ENCODE measurements at places on chromosomes 5 and 9.
A peak's percentile ranks its signal among the peaks of the same experiment; 100 is the strongest.

DNA sequence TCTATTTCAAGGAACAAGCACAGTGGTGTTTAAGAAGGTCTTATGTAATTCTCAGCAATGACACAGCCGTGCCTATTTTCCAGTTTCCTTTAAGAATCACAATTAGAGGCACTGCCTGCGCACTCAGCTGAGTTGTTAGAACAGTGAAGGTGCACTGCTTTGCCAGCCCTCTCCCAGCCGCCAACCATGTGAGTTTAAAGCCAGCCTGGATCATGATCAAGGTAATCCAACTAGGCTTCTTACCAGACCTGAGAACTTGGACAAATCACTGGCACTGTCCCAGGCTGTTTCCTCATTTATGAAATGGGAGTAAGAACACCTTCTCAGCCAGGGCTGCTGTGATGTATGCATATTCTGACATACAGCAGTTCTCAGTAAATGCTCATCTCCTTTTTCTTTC is 99.6 kb downstream of the ASTN2 start:
- DNase-seq = no peak

- DNase-seq = no peak
Observed at GRCh38 chr5:167797933-167798332, 493.5 kb upstream of the WWC1 start.

DNA sequence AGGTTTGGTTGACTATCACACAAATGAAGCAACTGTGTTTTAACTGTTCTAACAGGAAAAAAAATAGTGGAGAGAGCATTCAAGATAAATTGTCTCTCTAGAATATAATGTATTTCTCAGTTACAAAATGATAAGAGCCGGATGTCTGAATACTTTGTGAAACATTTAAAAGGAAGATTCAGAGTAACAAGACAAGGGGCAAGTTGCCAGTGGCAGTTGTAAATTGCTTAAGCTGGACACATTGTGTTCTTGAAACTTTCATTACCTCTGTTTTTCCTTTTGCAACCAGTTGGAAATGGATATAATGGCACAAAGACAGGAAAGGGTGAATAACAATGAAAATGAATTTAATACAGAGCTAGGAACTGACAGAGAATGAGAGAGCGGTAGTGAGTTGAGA is 15.2 kb upstream of the TBCA start:
- no peak for DNase-seq

GRCh38 chr9:28197653-28198052 is 624.4 kb upstream of the C9orf72 start:
- no peak for DNase-seq

GRCh38 chr5:162323466-162323865 is 255.9 kb downstream of the GABRG2 start:
- DNase-seq = no peak

- no peak for DNase-seq
Observed at GRCh38 chr5:28580616-28581015, 1542.2 kb upstream of the CDH9 start.

DNA sequence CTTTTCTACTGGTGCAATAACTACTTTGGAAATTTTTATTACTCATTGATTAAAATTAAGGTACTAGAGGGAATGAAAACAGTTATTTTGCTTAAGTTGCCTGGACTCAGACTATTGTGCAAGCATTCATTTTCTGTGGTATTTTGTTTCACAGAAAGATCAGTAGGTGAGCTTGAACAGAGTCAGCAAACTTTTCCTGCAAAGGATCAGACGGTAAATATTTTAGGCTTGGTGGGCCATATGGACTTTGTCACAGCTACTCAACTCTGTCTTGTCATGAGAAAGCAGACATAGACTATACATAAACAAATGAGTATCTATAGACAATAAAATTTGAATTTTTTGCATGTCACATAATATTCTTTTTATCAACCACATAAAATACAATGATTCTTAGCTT is 1036.4 kb downstream of the NR2F1-AS1 start:
- no peak for DNase-seq

- no peak for DNase-seq
Observed at GRCh38 chr9:95317893-95318211, 343 bp upstream of the FANCC start.

DNA sequence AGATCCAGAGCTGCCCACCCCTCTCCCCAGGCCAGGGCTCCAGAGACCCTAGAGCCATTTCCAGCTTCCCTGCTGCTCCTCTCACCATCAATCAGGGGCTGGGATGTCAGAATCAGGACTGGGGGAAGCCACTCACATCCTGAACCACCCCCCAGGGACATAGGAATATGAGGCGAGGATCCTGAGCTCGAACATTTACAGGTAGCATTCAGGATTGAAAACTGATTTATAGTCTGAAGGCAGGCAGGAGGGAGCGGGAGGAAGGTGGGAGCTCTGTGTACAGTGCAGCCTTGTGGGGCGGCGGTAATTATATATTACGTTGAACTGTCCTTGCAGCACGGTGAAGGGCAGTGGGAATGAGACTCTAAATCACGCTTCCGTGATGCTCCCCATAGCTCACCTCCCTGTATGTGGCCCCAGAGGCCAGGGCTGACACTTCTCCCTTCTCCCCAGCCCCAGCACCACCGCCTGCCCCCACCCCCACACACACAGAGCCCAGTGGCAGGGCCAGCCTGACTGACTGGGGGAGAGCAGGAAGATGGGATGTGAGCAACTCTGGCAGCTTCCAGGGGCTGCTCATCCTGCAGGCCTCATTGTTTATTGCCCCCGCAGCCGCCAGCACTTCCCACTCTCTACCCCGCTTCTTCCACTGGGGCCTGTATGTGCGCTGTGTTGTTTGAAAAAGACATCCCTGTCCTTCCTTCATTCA is 76.0 kb upstream of the HSPA9 start:
- no peak for DNase-seq

DNA sequence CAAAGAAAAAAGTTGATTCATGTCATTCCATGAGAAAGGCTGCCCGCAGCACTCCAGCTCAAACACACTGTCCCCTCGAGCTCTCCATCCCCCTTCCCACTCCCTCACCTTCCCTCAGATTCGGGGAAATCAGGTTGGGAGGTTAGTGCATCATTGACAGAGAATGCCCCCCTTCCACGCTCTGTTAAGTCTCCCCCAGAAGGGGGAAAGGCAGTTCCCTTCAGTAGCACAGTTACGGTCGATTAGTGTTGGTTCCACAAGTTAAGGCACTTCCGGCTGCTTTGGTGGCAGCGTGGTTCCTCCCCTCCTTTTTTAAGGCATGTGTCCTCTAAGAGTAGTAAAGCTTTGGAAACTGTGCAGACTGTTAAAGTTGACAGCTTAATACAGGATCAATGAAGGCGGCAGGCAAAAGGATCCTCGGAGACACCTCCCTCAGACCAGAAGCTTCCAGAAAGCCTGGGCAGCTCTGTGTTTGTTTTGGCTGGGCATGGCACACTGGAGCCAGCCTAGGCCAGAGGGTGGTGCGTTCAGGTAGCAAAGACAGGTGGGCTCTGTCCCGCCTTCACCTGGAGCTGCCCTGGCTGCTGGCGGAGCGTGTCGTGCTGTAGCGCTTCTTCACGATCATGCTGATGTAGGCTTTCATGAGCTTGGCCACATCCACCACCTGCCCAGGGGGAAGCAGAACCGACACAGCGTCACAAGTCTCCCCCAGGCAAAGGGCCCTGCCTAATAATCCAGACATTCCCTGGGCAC is 49.5 kb upstream of the RETREG1 start:
- DNase-seq = no peak

- no peak for DNase-seq
Observed at GRCh38 chr9:69577123-69577522, 95.0 kb downstream of the APBA1 start.

DNA sequence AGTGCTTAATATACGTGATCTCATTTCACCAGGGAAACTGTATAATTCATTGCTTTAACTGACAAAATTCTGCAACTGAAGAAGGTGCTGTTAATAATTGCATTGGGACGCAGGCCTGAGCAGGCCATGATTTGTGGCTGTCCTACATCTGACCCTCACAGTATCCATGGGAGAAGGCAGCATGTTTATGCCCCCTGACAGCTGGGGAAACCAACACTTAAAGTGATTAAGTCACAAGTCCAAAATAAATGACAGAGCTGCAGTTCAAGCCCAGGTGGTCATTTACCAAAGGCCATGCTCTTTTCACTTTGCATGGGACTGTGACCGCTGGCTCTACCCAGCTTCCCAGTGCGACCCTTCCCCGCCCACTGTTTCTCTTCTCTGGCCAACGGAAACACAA is 30.5 kb upstream of the KCNMB1 start:
- no peak for DNase-seq

DNA sequence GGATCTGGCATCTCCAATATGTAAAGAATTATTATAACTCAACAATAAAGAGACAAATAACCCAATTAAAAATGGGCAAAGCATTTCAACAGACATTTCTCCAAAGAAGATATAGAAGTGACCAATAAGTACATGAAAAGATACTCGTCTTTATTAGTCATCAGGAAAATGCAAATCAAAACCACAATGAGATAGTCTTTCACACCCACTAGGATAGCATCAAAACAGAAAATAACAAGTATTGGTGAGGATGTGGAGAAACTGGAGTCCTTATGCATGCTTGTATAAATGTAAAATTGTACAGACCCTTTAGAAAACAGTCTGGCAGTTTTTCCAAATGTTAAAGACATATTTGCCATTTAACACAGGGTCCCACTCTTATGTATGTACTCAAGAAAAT is 39.1 kb upstream of the ITGA1 start:
- DNase-seq = no peak

DNA sequence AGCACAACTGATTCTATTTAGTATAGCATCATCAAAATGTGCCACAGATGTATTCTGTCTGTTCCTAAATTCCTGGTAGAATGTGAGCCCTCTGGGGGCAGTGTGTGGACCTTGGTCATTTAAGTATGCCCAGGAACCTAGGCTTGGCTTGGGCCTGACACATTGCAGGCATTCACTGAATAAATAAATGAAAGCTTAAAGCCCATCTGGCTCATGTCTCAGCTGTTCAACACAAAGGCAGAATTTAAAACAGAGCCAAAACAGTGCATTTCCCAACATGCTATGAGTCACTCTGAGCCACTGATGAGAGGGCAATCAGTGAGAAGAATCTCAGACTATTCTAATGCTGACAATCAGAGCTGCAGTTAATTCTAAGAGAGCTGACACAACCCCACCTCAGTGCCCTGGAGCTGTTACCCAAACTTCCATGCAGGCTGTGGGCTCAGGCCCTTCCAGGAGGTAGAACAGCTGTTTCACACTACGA is 8.1 kb downstream of the FAM193B start:
- DNase-seq = peak; percentile 83

Data from inflammatory macrophage treated with lipopolysaccharide for 1 hour (primary cell).